NCI-H526 (cell line): ENCODE measurements at places on chromosomes 1 and 21.

DNA sequence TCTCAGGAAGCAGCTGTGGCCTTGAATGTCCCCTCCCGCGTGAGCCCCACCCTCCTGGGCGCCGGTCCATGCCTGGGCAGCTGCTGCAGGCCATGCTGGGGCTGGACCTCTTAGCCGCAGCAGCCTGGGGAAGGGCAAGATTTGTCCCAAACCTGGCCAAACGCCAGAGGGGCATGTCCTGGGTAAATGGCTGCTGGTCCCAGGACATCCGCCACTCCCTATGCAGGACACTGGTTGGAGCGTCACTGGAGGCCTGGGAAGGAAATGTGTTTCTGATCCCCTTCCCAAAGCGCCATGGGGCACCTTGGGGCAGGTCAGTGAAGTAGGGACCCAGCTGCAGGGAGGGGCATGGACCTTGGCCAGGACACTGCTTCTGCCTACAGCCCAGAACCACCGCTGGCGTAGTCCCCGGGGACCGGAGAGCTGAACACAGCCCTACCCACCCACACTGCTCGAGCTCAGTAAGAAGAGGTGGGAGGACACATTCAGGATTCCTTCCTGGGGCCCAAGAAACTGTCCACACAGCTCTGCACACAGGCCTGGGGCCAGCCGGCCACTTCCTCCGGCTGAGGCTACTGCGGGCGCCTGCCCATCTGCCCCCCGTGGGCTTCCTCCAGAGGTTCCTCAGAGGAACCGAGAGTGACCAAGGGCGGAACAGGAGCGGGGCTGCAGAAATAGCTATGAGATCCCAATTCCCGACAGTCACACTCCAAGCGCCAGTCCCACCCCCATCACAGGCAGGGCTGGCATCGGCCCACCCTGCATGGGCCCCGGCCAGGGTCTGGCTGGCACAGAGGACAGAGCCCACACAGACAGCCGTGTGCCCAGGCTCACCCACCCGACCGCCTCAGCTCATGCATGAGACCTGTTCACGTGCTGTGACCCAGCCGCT, 10.8 kb upstream of the PLEKHG5 start:
- no peak for DNase-seq

DNA sequence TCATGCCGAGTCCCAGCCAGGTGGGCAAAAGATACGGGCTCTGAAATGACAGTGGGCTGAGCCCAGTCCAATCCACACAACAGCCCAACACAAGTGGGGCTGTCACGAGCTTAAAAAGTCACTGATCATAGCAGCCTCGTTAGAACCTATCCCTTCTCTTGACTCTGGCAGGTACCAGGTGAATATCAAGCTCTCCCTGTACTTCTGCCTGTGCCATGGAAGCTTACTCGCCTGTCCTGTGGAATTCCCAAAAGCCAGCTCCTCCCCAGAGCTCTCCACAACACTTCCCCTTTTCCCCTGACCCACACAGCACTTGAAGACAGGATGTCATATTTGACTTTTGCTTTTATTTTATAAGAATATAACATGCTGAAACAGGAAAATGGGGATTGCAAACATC, 5.9 kb downstream of the RGS16 start:
- DNase-seq: no peak

- peak; percentile 17 for DNase-seq
Measured at GRCh38 chr1:11842154-11843041, 5.2 kb downstream of the NPPA start.

- no peak for DNase-seq
Measured at GRCh38 chr1:166511761-166512160, 327.5 kb upstream of the POGK start.

DNA sequence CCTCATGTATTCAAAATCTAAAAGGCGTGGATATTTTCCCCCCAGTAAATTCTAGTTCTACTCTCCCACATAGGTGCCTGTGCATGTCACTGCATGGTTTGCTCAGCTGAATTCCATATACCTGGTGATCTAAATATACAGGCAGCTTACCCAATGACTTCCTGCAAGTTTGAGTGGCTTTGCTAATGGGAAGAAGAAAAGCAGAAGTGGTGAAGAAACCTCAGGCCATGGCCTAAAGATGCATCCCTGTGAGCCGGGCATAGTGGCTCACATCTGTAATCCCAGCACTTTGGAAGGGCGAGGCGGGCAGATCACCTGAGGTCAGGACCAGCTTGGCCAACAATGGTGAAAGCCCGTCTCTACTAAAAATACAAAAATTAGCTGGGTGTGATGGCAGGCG, 11.5 kb downstream of the SLC44A3 start:
- DNase-seq: no peak

DNA sequence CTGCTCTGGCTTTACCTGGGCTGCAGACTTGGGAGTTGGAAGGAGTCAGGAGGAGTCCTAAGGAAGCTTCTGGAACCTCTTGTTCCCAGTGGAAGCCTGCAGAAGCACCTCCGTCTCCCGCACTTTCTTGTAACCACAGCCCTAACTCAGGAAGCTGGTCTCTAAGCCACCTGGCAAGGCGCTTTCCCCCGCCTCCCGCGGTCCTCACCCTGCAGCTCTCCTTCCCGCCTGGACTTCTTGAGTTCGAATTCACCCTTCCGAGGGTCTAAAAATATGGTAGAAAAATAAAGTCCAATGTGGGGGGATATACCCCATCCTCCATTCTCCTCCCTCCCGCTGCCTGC, 15.1 kb downstream of the PAX7 start:
- DNase-seq: no peak
